Activated T-helper 1 cell treated with anti-CD3 and anti-CD28 coated beads, Interleukin-12 subunit alpha, Interleukin-12 subunit beta, Interleukin-2, Interleukin-4 antibody, amounts not matched to agents 30 ng/mL and 10 ng/mL and 1 ng/mL, durations not matched to agents 14 hours and 24 hours and 36 hours (primary cell): ENCODE measurements at places on chromosomes 16 and 17.

GRCh38 chr16:4660454-4661007, 32.8 kb upstream of the NUDT16L1 start:
- DNase-seq = peak; percentile 60

GRCh38 chr17:2433696-2434095, 32.8 kb upstream of the MNT start:
- DNase-seq = no peak

- no peak for DNase-seq
These were observed 60.7 kb downstream of the ABCC6 start for GRCh38 chr16:16162591-16162990.

GRCh38 chr17:30232824-30233427, 2.6 kb downstream of the SLC6A4 start:
- DNase-seq = no peak

GRCh38 chr17:13544292-13544691, 57.4 kb downstream of the HS3ST3A1 start:
- no peak for DNase-seq
